ENCODE measurements at places on chromosomes 12 and 14. TPM values are rescaled to one million over a fixed set of nuclear protein-coding genes. Genes with fewer than 3 reads are reported as not detected.

The MYL2 gene
- total RNA-seq = not detected

The HNRNPC gene
- 201 TPM for total RNA-seq

- DNase-seq = no peak
Measured at GRCh38 chr14:56528927-56529326, 50.7 kb upstream of the TMEM260 start.

GRCh38 chr12:12452326-12452902 is 95.5 kb downstream of the BORCS5 start:
- no peak for DNase-seq

DNA sequence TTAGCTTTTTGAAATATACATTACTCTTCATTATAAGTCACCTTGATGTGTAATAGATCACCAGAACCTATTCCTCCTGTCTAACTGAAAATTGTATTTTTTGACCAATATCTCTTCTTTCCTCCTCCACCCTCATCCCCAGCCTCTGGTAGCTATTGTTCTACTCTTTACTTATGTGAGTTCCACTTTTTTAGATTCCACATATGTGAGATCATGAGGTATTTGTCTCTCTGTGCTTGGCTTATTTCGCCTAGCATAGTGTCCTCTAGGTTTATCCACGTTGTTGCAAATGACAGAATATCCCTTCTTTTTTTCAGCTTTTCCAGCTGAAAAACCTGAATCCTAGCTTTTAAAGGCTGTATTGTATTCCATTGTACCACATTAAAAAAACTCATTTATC is 82.1 kb downstream of the MIPOL1 start:
- no peak for DNase-seq

DNA sequence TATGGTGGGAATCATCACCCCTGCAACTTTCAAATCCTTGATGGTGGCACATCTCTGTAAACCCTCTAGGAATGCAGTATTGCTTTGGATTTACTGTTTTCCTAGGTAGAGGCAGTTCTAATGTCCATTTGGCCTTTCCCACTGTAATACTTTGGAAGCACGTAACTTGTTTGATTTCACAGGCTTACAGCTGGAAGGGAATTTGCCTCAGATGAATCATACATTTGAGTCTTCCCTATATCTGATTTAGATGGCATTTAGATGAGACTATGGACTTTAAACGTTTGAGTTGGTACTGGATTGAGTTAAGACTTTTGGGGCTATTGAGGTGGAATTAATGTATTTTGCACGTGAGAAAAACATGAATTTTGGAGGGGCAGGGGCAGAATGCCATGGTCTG is 35.9 kb downstream of the DAAM1 start:
- no peak for DNase-seq

GRCh38 chr12:40222247-40222646 is 2.5 kb upstream of the LRRK2 start:
- DNase-seq = no peak

GRCh38 chr14:90692826-90693225 is 123.4 kb downstream of the TTC7B start:
- no peak for DNase-seq
